ENCODE measurements at places on chromosomes 3 and 15.

DNA sequence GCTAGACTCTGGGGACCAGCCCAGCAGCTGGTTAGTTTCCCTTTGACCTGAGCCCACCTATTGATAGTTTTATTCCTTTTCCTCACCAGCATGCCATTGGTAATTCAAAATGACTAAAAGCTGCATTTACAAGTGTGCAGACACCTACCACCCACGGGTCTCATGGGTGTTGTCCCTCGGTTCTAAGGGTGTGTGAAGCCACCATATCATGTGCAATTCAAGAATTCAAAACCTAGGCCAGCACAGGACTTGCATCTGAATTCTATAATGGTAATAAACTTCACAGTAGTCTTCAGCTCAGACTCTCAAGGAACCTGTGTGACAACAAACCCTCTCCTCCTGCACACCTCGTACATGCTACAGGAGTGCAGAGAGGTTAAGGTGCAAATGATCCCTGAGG, 55.3 kb downstream of the NTRK3 start:
- DNase-seq, result no peak

GRCh38 chr3:13529196-13530112, 19.5 kb upstream of the FBLN2 start:
- DNase-seq, result no peak

- no peak for DNase-seq
Measured at GRCh38 chr3:139935866-139936817, 1.2 kb downstream of the CLSTN2 start.

DNA sequence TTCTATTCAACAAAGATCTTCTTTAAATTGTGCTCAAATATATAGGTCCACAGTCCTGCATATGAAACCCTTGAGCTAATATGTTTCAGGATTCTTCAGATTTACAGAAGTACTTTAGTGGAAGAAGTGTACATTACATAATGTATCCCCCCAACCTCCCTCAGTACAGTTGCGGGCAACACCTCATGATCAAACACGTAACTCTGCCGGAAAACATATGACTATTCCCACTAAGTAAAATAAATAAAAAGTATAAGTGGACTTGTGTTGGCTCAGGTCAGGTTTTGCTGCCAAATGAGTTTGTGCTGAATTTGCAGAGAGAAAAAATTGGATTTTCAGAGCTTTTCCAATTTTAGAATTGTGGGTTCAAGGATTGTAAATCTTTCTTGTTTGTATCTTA, 267.6 kb upstream of the MDFIC2 start:
- DNase-seq, result no peak

- no peak for DNase-seq
Measured at GRCh38 chr3:153892126-153892525, 229.1 kb upstream of the ARHGEF26 start.

GRCh38 chr3:141828890-141829289, 47.6 kb upstream of the ATP1B3 start:
- DNase-seq, result no peak

DNA sequence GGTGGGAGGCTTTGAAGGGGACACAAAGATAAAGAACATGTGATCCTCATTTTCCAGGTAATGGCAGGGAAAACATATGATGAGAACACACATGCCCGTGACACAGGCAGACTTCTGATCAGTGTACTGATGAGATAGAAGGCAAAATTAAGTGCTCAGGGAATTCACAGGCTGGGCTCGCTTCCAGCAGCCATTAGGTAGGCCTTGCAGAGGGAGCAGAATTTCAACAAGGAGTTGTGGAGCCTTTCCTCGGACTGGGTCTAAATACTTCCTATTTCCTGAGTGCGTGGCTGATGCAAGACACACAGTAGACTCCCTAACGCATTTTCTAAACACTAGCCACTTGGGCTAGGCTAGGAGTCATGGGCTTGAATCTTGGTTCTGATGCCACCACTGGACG, 74.0 kb upstream of the ETV5 start:
- no peak for DNase-seq

- DNase-seq, result no peak
Measured at GRCh38 chr15:62491642-62492041, 326.6 kb upstream of the C2CD4B start.

GRCh38 chr3:177149106-177149505, 48.2 kb downstream of the TBL1XR1 start:
- DNase-seq, result no peak

DNA sequence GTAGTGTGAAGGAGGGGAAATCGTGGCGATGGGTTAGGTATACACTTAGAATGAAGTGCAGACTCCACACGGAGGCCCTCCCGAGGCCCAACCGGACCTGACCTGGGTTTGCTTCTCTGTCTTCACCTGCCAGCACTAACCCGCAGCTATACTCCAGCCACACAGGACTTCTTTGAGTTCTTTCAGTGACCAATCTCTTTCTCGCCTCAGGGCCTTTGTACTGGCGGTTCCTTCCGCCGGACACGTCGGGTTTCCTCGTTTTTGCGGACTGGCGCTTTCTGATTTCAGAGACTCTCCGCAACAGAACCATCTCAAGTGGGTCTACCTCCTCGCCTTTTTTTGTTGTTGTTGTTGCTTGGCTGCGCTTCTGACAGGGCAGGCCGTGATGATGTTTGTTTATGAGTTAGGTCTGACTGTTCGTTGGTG, at the start of gene NEIL1:
Gene NEIL1, plus strand, starts transcription at position 244 of the 426 bp plus-strand sequence. CDS start 1,867 bp downstream, outside the sequence.
- no peak for DNase-seq

- no peak for DNase-seq
Measured at GRCh38 chr3:89300526-89300925, 193.1 kb downstream of the EPHA3 start.

DNA sequence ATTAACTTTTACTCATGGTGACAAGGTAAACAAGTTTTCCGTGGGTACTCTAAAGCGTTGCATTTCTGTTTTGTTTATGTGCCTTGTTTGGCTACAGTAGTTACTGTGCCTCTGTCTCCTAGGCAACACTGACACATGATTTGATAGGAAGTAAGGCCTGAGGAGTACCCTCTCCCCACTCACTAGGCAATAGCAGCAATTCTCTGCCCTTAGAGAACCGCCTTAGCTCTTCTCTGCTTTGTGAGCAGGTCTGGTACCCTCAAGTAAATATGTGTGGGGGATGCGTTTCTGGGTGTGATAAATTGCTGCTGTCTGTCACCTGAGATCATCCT, at the start of gene IL5RA:
Gene IL5RA, minus strand, starts transcription at position 76 of the 332 bp plus-strand sequence. CDS start 5,390 bp downstream, outside the sequence.
- peak; percentile 35 for DNase-seq

- DNase-seq, result peak; percentile 35
Measured at GRCh38 chr3:72892870-72893269, 5.0 kb downstream of the GXYLT2 start.

DNA sequence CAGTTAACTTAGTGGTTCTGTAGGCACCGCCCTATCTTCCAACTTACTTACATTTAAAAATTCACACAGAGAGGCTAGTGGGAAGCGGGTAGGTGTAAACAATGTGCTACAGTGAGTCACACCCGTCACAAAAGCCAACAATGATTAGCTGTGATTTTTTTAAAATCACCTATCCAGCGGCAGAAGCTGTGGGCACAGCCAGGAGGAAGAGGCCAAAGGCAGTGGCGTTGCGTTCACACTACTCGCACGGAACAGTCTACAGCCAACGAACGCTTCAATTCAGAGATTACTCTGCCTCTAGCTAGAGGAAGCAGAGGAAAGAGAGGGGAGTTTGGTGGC, 2.5 kb upstream of the NLGN1 start:
- no peak for DNase-seq

GRCh38 chr3:10299175-10299574, 6.4 kb upstream of the GHRL start:
- no peak for DNase-seq

DNA sequence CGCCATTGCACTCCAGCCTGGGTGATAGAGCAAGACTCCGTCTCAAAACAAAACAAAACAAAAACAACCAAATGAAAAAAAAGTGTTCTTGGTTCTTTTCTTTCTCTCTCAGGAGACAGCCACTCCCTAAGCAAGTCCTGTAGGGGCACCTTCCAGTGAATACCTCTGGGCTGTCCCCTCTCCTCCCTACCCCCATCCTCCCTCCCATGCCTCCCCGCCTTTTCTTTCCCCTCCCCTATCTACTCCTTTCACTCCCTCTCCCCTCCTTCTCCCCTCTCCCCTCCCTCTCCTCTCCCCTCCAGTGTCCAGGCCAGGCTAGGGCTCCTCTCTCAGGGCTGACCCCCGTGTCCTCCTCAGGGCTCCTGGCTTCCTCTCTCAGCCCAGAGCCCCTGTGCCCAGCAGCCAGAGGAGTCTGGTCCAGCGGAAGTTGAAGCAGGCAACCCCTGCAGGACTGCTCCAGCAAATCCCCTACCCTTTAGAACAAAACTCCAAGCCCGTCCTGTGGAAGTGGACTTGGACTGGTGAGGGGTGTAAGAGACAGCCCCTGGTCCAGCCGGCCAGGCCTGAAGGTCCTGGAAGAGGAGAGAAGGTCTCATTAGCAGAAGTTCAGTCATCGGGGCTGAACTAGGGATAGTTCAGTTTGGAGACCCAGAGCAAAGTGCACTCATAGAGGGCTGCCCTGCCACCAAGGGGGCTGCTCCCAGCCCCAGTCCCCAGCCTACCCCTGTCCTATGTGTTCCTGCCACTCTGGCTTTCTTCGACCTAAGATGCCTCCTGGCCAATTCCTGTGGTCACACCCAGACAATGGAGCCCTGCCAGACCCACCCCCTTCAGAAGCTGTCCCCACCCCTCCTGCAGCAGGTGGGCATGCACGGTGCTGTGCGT, 79.8 kb upstream of the IQSEC1 start:
- no peak for DNase-seq

DNA sequence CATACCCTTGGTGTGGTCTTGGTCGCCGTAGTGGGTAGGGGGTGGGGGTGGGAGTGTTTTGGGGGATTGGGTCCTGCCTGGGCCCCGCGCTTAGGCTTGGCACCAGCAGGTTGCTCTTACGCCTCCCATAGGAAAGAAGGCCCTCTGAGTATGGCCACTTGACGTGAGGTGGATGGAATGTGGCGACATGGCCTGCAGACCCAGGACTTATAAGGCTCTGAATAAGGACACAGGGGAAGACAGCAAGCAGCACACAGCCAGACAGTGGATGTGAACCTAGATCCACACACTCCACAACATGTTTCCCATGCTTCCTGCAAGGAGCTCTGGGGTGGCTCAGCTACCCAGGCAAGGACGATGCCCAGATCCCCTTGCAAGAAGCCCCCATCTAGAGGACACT, 12.4 kb downstream of the RBPMS2 start:
- no peak for DNase-seq

DNA sequence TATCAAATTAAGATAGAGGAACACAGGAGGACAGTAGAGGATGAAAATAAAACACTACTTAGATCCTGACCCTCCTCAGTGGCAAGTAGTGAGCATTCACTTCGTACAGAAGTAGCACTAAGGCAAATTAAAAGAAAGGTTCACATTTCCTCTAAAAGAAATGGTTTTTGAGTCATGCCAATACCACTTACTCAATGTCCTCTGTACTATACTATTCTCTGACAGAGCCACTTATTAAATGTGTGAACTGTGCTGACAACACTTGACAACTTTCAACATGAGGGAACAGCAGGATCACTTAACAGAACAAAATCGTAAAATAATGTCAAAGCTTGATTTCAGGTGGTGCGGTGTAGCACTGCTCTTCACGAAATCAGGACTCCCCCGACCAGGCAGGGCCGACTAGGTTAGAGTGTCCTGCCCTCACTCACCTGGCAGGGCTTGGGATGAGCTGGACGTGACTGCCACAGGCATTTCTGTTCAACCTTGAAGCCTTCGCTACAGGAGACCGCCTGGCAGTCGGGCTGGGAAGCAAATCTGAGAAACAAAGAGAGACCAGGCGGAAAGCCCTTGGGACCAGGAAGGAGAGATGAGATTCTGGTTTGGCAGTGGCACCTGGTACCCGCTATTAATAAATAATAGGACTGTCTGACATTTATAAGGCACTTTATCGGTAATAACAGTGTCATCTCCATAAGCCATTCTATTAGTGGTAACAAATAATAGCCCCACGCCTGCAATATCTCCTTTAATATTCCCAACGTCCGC, 611 bp upstream of the SLC27A2 start:
- DNase-seq, result no peak

- DNase-seq, result no peak
Measured at GRCh38 chr15:52804526-52805081, 14.5 kb upstream of the ONECUT1 start.

DNA sequence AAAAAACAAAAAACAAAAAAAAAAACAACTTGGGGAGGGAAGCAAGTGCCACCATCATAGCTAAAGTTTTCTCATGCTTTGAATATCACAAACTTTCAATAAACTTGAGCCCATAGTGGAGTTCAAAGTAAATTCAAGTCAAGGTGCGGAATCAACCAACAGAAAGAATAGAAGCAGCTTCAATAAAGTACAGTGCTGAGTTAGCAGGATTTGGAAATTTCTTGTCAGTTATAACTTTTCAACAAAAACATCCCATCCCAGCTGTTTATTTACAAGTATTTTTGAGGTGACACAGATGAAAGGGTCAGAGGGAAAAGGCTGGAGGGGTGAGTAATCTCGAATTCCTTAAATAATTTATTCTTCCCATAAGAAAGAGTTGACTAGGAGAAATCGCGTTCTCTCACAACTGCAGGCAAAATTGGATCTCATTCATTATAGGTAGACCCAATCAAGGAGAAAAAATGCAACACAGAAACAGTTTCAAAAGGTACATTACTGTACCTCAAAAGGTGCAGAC, 477.4 kb upstream of the RASGRP1 start:
- no peak for DNase-seq

DNA sequence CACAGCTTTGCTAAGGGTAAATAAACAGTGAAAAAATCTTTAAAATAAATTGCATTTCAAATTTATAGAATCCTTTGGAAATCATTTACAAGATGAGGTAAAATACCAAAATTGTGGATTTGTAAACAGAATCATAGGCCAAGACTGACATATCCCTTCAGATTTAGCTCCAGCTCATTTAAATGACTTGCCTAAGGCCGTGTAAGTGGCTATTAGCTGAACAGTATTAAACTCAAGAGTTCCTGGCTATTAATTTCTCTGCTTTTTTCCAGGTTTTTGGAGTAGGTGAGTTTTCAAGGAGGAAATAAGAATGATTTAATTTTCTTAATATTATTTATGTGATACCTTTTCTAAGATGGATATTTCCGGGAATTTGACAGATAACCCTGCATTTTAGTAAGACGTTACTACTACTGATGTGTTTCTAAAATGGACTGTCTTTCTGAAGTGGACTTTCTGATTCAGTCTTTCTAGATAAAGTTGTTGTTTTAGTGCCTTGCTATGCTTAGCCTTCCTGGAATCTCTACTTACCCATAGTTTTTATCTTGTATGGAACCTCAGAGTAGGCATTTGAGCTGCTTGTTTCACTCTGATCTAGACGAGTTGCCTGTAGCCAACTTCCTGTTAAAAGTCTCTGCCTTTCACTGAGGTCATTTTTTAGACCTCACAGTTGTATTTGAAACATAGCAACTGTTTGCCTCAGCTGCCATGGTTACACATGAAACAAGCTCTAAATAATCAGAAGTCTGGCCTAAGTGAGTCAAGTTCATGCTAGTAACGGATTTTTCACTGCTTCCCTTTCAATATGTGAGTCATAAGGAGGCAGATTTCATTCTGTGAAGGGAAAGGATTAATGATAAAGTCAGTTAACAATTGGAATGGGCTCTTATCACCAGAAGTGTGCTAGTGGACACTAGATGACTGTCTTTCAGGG, 127.0 kb downstream of the KLHL25 start:
- peak; percentile 85 for DNase-seq

GRCh38 chr15:96115642-96116041, 214.9 kb upstream of the NR2F2 start:
- DNase-seq, result peak; percentile 51

- DNase-seq, result no peak
Measured at GRCh38 chr3:102374863-102375634, 59.8 kb upstream of the ZPLD1 start.

- DNase-seq, result no peak
Measured at GRCh38 chr3:158106766-158107471, 699 bp upstream of the SHOX2 start.

GRCh38 chr3:182491577-182491976, 301.7 kb upstream of the ATP11B start:
- no peak for DNase-seq
